ENCODE measurements at places on chromosomes 3 and 15. TPM values are rescaled to one million over a fixed set of nuclear protein-coding genes. Genes with fewer than 3 reads are reported as not detected.

The IQCF6 gene
- not detected for total RNA-seq

GRCh38 chr3:73915886-73916285 is 291.1 kb upstream of the PDZRN3 start:
- DNase-seq: no peak
- H3K36me3 ChIP-seq: no peaks in the 10 kb centered on the region
- H3K27me3 ChIP-seq: no peaks in the 10 kb centered on the region
- no peak overlapping the region for H3K27ac ChIP-seq
- no peaks in the 10 kb centered on the region for H3K4me1 ChIP-seq
- no peak overlapping the region for H3K4me3 ChIP-seq

GRCh38 chr3:196398782-196399181 is 33.4 kb downstream of the UBXN7 start:
- H3K27me3 ChIP-seq: no peaks in the 10 kb centered on the region
- H3K4me1 ChIP-seq: peaks cover 10% of the 10 kb centered on the region
- H3K36me3 ChIP-seq: peaks cover 4% of the 10 kb centered on the region
- no peak overlapping the region for H3K4me3 ChIP-seq

- H3K27ac ChIP-seq: no peak overlapping the region
- no peak for DNase-seq
- no peaks in the 10 kb centered on the region for H3K36me3 ChIP-seq
- H3K4me3 ChIP-seq: no peak overlapping the region
- H3K4me1 ChIP-seq: peaks cover 46% of the 10 kb centered on the region
These were observed 77.5 kb downstream of the IGF1R start for GRCh38 chr15:98725874-98726273.

DNA sequence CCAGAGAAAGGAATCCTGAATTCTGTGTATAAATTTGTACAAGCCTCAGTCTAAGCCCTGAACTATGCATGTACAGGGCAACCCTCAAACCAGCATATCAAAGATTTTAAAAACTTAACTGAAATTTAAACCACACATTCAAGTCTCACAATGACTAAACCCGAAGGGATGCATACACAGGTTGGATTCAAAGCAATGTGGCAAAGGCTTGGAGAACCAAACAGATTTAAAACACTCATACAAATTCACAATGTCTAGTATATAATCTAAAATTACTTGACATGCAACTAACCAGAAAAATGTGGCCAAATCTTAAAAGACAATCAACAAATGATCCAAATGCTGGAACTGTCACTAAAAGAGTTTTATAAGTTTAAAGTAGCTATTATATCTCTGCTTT is 36.4 kb downstream of the CEP152 start:
- H3K4me1 ChIP-seq: peaks cover 3% of the 10 kb centered on the region
- H3K27ac ChIP-seq: no peak overlapping the region
- peaks cover 6% of the 10 kb centered on the region for H3K36me3 ChIP-seq
- H3K4me3 ChIP-seq: no peak overlapping the region
- peak; percentile 69 for DNase-seq

DNA sequence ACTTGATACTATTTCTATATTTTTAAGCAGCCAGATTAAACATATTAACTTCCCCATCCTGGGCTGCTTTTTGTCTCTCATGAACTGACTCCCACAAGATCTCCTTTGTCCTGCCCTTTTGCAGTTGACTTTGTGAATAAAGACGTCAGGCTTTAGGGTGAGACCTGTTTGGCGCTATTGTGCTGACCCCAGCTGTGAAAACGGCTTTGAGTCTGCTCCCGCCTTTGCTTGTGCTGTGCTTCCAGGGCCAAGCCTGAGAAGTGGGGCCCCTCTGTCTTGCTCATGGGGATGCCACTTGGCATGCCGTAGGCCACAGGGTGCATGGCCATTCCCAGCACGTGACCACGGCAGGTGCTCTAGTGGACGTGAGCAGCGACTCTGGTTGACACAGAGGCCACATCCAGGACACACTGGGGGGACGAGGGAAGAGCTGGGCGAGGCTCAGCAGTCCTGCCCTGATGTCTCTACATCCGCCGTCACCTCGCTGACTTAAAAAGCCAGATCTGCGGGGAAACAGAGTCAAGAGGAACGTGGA is 268.9 kb upstream of the LYSMD4 start:
- DNase-seq: no peak
- no peak overlapping the region for H3K27ac ChIP-seq
- no peaks in the 10 kb centered on the region for H3K36me3 ChIP-seq
- no peaks in the 10 kb centered on the region for H3K27me3 ChIP-seq

DNA sequence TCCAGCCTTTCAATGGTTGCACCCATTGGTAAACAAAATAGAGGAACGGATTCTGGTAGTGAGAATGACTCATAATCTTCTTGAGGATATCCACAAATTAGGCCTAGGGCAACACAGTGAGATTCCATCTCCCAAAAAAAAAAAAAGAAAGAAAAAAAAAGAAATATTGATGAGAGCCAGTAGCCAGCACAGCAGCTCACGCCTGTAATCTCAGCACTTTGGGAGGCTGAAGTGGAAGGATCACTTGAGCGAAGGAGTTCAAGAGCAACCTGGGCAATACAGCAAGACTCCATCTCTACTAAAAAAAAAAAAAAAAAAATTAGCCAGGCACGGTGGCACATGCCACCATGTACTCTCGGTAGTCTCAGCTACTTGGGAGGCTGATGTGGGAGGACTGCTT is 51.9 kb downstream of the DENND4A start:
- H3K27ac ChIP-seq: no peak overlapping the region
- H3K36me3 ChIP-seq: no peaks in the 10 kb centered on the region
- H3K27me3 ChIP-seq: no peaks in the 10 kb centered on the region
- H3K4me1 ChIP-seq: no peaks in the 10 kb centered on the region
- no peak for DNase-seq

GRCh38 chr3:130892759-130893375 is 1.0 kb upstream of the ATP2C1 start:
- peak; percentile 61 for DNase-seq
- H3K4me1 ChIP-seq: peaks cover 9% of the 10 kb centered on the region

DNA sequence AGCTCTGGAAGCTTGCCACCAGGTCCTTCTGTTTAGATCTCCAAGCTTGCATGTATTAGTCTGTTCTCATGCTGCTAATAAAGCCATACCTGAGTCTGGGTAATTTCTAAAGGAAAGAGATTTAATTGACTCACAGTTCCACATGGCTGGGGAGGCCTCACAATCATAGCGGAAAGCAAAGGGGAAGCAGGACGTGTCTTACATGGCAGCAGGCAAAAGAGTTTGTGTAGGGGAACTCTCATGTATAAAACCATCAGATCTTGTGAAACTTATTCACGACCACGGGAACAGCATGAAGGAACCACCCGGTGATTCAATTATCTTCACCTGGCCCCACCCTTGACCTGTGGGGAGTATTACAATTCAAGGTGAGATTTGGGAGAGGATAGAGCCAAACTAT is 147.0 kb upstream of the PROK2 start:
- no peak for DNase-seq
- peaks cover 14% of the 10 kb centered on the region for H3K27me3 ChIP-seq
- H3K27ac ChIP-seq: no peak overlapping the region
- no peaks in the 10 kb centered on the region for H3K36me3 ChIP-seq

DNA sequence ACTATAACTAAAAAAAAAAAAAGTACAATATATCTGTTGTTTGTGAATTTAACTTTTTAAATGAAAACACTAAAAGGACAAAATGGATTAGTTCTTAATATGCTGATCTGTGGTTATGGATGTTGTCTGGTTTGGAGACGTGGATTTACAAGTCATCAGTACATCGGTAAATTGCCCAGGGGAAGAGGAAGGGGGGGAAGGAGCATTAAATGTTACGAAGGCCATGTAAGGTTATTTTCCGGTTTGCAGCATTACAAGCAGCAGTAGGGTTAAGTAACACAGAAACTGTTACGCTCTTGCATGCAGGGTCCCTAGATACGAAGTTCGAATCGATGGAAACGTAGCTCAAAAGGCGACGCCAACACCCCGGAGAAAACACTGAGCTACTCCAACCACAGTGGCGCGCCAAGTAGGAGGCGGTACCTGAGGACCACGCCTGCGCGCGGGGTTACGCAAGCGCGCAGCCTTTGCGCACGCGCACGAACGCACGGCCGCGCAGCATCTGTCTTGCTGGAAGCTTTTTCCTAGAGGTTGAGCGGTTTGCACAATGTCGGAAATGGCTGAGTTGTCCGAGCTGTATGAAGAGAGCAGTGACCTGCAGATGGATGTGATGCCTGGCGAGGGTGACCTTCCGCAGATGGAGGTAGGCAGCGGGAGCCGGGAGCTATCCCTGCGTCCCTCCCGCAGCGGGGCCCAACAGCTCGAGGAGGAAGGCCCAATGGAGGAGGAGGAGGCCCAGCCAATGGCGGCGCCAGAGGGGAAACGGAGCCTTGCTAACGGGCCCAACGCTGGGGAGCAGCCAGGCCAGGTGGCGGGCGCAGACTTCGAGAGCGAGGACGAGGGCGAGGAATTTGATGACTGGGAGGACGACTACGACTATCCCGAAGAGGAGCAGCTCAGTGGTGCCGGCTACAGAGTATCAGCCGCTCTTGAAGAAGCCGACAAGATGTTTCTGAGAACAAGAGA is at the start of gene EID1:
TSS of gene EID1 (plus strand) at position 505 of the 966 bp plus-strand sequence. CDS start at position 548, 43 bp downstream.
- peak within 1 kb of the TSS; percentile 86 for H3K27ac ChIP-seq
- no peaks in the 10 kb centered on the region for H3K27me3 ChIP-seq
- no peaks in the 10 kb centered on the region for H3K36me3 ChIP-seq
- peak; percentile 91 for DNase-seq

GRCh38 chr3:182912474-182912873 is 67.9 kb downstream of the DCUN1D1 start:
- no peaks in the 10 kb centered on the region for H3K36me3 ChIP-seq
- H3K4me1 ChIP-seq: no peaks in the 10 kb centered on the region
